ENCODE measurements at places on chromosomes 2 and 18.
A peak's percentile ranks its signal among the peaks of the same experiment; 100 is the strongest.

- no peak for DNase-seq
Observed at GRCh38 chr2:45708501-45708900, 57.0 kb downstream of the PRKCE start.

DNA sequence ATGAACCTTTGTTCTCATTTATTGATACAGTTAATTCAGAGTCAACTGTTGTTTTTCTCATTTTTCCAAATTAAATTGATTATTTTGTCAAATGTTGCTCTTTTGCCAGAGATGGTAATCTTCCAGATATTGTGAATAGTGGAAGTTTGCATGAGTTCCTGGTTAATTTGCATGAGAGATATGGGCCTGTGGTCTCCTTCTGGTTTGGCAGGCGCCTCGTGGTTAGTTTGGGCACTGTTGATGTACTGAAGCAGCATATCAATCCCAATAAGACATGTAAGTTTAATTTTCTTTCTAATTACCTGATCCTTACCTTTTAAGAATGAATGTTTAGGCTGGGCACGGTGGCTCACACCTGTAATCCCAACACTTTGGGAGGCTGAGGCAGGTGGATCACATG lies 7.8 kb downstream of the CYP20A1 start:
- no peak for DNase-seq

GRCh38 chr18:8046441-8046840 lies 479.3 kb downstream of the PTPRM start:
- DNase-seq: no peak

GRCh38 chr2:44170311-44170717 lies 1.6 kb downstream of the PPM1B start:
- peak; percentile 31 for DNase-seq
